ENCODE measurements at places on chromosomes 6 and 20. TPM values are rescaled to one million over a fixed set of nuclear protein-coding genes. Genes with fewer than 3 reads are reported as not detected.

Gene HNF4A
- total RNA-seq: not detected

Gene THEMIS
- not detected for total RNA-seq

GRCh38 chr6:54892831-54893230, 46.3 kb downstream of the FAM83B start:
- no peak overlapping the region for H3K27ac ChIP-seq
- DNase-seq: no peak
- no peak overlapping the region for H3K4me3 ChIP-seq
- peaks cover 6% of the 10 kb centered on the region for H3K27me3 ChIP-seq
- no peaks in the 10 kb centered on the region for H3K4me1 ChIP-seq
- no peaks in the 10 kb centered on the region for H3K36me3 ChIP-seq

GRCh38 chr20:37179683-37180524, 556 bp upstream of the MROH8 start:
- peaks cover 7% of the 10 kb centered on the region for H3K36me3 ChIP-seq
- peak overlapping the region; percentile 98 for H3K27ac ChIP-seq
- H3K4me3 ChIP-seq: peak overlapping the region; percentile 93
- DNase-seq: no peak
- H3K27me3 ChIP-seq: no peaks in the 10 kb centered on the region
- H3K4me1 ChIP-seq: peaks cover 35% of the 10 kb centered on the region

- no peak overlapping the region for H3K27ac ChIP-seq
- H3K36me3 ChIP-seq: peaks cover 15% of the 10 kb centered on the region
- DNase-seq: no peak
- H3K27me3 ChIP-seq: no peaks in the 10 kb centered on the region
Measured at GRCh38 chr20:20578838-20579237, 133.6 kb downstream of the RALGAPA2 start.

DNA sequence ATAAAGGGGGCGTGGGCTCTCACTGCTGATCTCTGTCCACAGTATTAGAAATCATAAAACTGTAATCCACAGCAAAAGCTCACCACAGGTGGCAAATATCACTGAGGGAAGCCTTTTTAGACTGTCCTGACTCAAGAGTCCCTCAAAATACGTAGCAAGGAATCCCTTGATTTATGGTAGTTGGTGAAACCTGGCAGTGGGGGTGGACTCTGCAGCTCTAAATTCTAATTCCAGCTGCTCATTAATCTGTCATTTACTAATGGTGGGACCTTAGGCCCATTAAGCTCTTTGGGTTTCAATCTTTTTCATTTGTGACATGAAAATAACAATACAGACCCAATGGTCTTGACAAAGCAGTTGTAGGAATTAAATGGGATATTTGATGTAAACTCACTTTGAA, 32.3 kb downstream of the GMDS start:
- H3K4me3 ChIP-seq: no peak overlapping the region
- peaks cover 9% of the 10 kb centered on the region for H3K4me1 ChIP-seq
- no peak overlapping the region for H3K27ac ChIP-seq
- no peaks in the 10 kb centered on the region for H3K27me3 ChIP-seq
- peaks cover 2% of the 10 kb centered on the region for H3K36me3 ChIP-seq
- DNase-seq: no peak

DNA sequence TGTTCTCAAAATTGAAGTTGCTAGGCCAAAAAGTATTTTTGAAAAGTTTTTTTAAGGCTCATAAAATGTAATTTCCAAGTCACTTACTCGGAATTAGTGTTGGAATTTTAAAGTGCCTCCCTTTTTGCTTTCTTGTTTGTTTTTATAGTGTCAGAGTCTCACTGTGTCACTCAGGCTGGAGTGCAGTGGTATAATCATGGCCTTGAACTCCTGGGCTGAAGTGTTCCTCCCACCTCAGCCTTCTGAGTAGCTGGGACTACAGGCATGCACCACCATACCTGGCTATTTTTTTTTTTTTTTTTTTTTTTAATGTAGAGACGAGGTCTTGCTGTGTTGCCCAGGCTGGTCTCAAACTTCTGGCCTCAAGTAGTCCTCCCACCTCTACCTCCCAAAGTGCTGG, 40.0 kb upstream of the GNRH2 start:
- H3K4me3 ChIP-seq: no peak overlapping the region
- no peak overlapping the region for H3K27ac ChIP-seq
- peaks cover 20% of the 10 kb centered on the region for H3K36me3 ChIP-seq
- no peaks in the 10 kb centered on the region for H3K27me3 ChIP-seq

GRCh38 chr6:148285205-148285604, 57.4 kb upstream of the SASH1 start:
- peaks cover 11% of the 10 kb centered on the region for H3K36me3 ChIP-seq
- no peak overlapping the region for H3K27ac ChIP-seq
- no peak for DNase-seq
- H3K4me3 ChIP-seq: no peak overlapping the region
- no peaks in the 10 kb centered on the region for H3K27me3 ChIP-seq
- peaks cover 15% of the 10 kb centered on the region for H3K4me1 ChIP-seq

Measured in chondrocyte (in vitro differentiated cells).